ENCODE measurements at places on chromosomes 3 and 15.

GRCh38 chr15:92290359-92290992 is 103.2 kb upstream of the ST8SIA2 start:
- DNase-seq: no peak

- DNase-seq: no peak
These were observed 930 bp downstream of the FBXW12 start for GRCh38 chr3:48372862-48373435.

- no peak for DNase-seq
These were observed 9.7 kb upstream of the XIRP1 start for GRCh38 chr3:39202094-39202493.

DNA sequence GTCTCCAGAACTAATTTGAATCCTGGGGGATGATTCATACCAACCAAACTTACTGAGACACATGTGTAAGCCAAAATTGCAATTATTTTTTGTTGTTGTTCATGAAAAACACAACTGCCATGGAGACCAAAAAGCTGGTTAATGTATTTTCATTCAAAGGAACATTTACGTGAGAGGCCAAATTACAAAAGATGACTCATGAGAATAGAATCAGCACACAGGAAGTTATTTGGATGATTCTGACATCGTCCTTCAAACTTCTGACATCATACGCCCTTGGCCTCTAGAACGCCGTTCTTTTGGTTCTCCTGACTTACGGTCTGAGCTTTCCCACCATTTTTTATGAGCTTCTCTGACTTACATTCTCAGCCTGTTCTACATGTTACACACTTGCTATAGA is 3.0 kb upstream of the ZNF280D start:
- DNase-seq: no peak

DNA sequence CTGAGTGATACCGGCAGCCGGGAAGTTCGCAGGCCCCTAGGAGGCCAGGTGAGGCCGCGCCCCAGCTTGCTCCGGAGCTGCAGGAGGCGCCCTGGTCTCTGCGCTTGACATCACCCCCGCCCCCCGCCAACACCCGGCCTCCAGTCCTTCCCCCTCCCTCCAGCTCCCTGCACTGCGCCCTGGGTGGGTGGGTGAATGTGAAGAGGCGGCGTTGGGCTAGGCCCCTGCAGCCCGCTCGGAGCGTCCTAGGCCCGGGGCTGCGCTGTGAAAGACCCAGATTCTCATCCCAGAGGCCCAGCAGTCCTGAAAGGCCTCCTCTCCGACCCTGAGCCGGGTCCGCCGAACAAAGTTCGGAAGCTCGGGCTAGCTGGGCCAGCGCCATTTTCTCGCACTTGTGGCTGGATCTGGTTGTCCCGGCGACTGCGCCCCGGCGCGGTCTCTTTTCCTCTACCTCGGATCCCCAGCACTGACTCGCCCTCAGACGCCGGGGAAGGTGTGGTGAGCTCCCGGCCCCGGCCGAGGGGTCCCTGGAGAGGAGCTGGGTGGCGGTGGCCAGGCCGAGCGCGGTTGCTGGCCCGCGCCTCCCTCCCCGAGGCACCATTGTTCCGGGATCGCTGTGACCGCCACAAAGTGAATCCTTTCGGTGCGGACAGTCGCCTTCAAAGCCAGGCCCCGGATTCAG is 12.9 kb downstream of the ZIC4 start:
- DNase-seq: peak; percentile 49

DNA sequence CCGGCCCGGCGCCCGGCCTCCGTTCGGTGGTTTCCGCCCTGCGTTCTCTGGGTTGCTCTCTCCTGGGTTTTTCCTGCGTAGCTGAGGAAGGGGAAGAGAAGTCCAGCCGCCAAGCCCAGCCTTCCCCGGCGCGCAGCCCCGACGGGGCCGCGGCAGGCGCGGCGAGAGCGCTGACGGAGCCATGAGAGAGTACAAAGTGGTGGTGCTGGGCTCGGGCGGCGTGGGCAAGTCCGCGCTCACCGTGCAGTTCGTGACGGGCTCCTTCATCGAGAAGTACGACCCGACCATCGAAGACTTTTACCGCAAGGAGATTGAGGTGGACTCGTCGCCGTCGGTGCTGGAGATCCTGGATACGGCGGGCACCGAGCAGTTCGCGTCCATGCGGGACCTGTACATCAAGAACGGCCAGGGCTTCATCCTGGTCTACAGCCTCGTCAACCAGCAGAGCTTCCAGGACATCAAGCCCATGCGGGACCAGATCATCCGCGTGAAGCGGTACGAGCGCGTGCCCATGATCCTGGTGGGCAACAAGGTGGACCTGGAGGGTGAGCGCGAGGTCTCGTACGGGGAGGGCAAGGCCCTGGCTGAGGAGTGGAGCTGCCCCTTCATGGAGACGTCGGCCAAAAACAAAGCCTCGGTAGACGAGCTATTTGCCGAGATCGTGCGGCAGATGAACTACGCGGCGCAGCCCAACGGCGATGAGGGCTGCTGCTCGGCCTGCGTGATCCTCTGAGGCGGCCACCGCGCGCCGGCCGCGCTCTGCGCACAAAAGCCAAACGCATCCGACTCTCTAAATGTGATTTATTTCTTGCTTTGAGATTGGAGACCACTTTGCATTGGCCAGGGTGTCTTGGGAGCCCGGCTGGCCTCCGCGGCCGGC is 727 bp downstream of the RAP2B start:
- peak; percentile 19 for DNase-seq

GRCh38 chr3:86416334-86416733 is 574.6 kb downstream of the VGLL3 start:
- no peak for DNase-seq

GRCh38 chr3:25103391-25103790 is 324.7 kb upstream of the RARB start:
- no peak for DNase-seq

DNA sequence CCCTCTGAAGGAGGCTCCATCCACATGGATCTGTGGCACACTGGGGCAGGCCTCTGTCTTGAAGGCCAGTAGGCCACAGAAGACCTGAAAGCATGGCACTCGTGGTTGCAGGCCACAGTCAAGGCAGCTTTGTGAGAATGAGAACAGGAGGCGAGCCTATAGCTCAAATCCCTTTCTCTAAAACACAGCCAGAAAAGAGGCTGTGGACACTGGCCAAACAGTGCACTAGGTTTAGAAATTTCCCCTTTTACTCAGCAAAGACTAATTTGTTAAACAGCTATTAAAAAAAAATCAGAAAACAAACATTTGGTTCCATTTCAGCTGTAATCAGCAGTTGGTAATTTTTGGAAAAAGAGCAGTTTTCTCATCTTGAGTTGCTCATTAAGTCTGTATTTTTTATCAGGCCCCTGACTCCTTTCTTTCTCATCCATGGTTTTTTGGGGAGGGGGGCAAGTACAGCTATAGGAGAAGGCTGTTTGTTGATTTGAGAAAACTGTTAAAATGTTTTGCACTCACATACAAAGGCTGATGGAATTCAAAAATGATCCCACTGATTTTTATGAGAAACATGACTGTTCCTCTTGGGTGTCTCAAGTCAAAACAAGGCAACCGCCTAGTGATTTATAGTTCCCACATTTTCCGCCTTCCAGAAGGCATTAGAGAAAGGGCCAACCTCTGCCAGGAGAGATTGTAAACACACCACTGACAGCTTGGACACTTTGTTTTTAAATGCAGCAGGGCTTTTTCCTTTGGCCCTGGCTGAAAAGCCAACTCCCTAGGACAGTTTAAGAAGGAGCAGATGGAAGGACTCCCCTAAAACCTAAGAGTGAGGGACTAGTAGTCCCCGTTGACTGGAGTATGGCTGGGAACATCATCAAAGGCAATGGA is 28.1 kb downstream of the PARP16 start:
- DNase-seq: no peak

- DNase-seq: no peak
These were observed 437.3 kb upstream of the TPM1 start for GRCh38 chr15:62605282-62605681.
